ENCODE measurements at places on chromosomes 7 and 10.

GRCh38 chr7:24313777-24314176 lies 29.8 kb downstream of the NPY start:
- no peak overlapping the region for H3K4me3 ChIP-seq
- H3K36me3 ChIP-seq = no peaks in the 10 kb centered on the region
- DNase-seq = no peak
- no peaks in the 10 kb centered on the region for H3K4me1 ChIP-seq
- H3K27ac ChIP-seq = no peak overlapping the region

GRCh38 chr7:38548605-38549004 lies 82.6 kb downstream of the AMPH start:
- no peak overlapping the region for H3K4me3 ChIP-seq
- H3K36me3 ChIP-seq = no peaks in the 10 kb centered on the region
- H3K4me1 ChIP-seq = peaks cover 32% of the 10 kb centered on the region
- H3K27me3 ChIP-seq = no peaks in the 10 kb centered on the region

DNA sequence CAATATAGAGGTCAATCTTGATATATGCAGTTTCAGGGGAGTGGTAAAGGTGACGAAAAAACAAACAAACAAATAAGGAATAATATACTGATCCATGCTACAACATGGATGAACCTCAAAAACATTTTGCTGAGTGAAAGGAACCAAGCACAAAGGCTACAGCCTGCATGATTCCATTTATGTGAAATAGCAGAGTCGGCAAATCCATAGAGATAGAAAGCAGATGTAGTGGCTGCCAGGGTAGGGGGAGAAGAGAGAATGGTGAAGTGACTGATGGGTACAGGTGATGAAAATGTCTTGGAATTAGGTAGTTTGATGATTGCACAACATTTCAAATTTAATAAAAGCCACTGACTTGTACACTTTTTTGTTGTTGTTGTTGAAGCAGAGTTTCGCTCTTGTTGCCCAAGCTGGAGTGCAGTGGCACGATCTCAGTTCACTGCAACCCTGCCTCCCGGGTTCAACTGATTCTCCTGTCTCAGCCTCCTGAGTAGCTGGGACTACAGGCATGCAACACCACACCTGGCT lies 71.8 kb downstream of the MALRD1 start:
- no peak overlapping the region for H3K4me3 ChIP-seq
- DNase-seq = no peak
- no peaks in the 10 kb centered on the region for H3K27me3 ChIP-seq
- no peaks in the 10 kb centered on the region for H3K4me1 ChIP-seq

GRCh38 chr10:109875828-109876821 lies 47.2 kb downstream of the XPNPEP1 start:
- no peak overlapping the region for H3K27ac ChIP-seq
- no peaks in the 10 kb centered on the region for H3K4me1 ChIP-seq
- no peak overlapping the region for H3K4me3 ChIP-seq
- no peaks in the 10 kb centered on the region for H3K27me3 ChIP-seq
- H3K36me3 ChIP-seq = no peaks in the 10 kb centered on the region

DNA sequence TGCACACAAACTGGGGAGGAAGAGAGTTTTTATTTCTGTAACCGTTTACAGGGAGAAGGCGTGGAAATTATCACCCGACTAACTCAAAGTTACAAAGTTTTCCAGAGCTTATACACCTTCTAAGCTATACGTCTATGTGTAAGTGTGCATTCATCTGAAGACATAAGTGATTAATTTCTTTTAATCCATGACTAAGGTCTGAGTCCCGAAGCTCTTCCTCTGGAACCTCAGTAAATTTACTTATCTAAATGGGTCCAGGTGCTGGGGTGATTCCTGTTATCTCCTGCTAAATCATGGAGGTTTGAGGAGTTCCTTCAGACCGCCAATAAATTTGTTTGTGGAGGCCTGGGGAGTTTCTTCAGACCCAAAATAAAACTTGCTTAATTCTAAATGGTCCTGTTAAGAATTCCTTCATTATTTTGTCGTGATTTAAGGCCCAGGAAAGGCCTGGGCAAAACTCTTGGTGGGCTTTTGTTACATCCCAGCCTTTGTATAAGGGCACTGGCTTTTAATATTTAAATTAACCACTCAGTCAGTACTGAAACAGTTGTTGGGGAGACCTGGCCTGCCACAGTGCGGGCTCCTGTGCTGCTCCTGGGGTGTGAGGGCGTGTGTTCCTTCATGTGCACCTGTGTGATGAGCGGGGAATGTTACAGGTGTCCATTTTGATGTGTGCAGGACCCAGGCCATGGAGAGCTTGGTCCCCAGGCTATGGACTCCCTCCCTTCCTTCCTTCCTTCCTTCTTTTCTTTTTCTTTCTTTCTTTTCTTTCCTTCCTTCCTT lies 5.8 kb upstream of the METTL27 start:
- no peak overlapping the region for H3K27ac ChIP-seq
- H3K36me3 ChIP-seq = no peaks in the 10 kb centered on the region
- no peak overlapping the region for H3K4me3 ChIP-seq
- H3K27me3 ChIP-seq = no peaks in the 10 kb centered on the region
- peaks cover 43% of the 10 kb centered on the region for H3K4me1 ChIP-seq
- no peak for DNase-seq

Measured in MM.1S (cell line).